Effector CD8-positive, alpha-beta T cell (primary cell): ENCODE measurements at places on chromosomes 7 and 10.

DNA sequence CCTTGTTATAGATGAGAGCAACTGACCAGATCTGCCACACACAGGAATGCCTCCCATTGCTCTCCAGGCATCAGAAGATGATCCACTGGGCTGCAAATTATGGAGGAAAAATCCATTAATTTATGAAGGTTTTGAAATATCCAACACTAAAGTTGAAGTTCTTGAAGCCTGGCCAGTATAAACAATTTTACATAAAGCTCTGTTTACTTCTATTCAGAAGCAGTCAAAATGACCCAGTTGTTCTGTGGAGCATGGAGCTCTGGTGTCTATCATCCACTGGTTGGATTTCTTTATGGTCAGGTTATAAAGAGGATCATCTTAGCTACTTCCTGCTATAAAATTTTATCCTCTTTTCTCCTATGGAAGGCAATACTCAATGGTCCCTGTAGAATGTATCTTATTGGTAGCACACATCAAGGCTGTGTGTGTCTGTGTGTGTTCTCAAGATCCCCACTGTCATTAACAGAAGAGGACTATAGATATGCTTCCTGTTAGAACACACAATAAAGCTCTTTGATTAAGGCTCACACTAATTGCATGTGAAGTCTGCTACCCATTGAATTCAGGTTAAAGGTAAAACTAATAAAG, 747.4 kb downstream of the SUGCT start:
- no peak for DNase-seq

DNA sequence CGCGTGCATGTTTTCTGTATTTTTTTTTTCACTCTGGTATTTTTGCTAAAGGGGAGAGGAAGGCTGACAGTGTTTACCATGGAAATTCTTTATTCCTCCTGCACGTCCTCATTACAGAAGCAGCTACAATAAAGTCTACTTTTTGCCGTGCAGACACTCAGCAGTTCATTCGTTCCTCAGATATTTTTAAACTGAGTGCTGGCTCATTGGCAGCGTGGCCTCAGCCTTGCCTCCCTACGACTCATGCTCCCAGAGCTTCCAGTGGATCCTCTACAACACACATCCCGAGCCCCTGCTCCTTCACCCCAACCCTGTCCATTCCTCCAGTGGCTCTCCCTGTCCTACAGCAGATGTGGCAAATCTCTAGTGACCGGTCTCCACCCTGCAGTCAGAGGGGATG, 239.2 kb upstream of the ZMIZ1 start:
- no peak for DNase-seq

DNA sequence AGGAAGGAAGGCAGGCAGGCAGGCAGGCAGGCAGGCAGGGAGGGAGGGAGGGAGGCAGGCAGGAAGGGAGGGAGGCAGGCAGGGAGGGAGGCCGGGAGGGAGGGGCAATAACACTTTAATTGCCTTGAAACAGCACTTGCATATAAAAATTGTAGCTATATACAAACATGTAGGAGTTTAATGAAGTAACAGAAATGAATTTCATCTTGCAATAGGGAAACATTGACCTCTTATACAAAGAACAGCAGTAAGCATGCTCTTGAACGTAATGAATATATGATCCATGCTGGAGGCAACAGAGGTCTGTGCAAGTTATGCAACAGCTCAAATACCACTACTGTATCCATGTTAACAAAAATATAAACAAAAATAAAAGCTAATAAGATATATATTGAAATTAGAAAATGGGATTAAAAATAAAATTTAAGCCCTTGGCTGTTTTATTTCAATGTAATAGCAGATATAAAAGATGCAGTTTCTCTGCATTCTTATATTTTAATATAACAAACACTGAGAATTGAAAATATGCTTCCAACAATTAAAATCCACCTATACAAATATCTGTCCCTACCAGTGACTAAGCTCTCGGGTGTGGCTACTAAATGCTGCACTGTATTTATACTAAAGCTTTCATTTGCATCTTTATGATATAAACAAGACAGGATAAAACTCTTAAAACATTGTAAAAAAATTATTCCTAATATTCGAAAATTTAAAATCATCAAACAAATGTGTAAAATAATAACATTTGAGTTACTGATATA, 50.3 kb downstream of the CACNA2D1 start:
- DNase-seq: no peak

DNA sequence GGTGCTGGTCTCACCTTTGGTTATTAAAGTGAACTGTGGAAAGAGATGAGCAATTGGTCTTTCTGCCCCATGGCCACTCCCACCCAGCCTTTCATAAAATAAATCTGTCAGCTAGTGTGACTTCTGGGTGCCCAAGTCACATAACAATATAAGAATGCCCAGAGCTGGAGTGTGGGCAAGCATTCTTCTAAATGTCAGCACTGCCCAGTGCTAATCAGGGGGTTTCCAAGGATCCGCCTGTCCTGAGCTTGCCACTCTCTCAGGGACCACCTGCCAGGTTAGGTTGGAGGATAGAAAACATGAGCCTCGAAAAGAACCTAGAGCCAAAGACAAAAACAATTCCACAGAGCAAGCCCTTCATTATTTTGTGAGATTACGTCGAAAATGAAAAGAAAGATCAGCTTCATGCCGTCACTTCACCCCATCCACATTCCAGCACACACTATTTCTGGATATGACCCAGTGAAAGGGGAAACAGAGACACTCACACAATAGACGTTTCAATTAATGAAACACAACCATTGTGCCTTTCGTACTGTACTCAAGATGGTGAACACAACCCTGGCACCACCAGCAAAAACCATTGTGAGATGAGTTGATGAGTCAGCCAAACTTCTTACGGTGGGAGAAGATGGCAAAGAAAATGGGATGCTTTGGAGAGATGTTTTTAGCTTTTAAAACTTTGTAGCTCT, 30.8 kb downstream of the SCRN1 start:
- no peak for DNase-seq

DNA sequence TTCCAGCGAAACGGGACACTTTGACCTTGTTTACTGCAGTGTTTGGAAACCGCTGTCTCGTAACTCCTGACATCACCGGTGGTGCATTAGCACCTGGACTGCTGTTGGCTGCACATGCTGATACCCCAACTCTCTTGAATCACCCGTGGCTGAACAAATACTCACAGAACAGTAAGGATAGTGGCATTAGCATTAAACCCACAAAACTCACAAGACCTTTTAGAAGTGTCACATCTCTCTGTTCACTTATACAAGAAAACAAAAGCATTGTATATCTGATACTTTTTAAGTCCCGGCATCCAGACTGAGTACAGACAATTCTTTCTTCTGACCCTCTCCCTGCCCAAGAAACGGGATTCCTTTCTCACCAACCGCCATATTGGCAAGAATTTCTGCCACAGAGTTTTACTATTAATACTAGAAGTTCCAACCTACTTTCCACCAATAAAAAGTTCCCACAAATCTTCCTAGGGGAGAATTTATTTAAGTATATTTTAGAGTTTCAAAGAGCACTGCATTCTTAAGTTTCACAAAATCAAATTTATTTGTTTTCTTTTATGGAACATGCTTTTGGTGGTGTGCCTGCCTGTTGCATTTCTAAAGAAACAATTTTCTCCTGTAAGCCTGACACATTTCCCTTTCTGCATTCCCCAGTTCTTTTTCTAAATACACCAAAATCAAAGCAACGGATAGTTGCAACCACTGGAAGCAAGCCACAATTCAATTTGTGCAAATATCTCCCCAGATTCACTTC, 208.4 kb upstream of the KLF14 start:
- DNase-seq: no peak

DNA sequence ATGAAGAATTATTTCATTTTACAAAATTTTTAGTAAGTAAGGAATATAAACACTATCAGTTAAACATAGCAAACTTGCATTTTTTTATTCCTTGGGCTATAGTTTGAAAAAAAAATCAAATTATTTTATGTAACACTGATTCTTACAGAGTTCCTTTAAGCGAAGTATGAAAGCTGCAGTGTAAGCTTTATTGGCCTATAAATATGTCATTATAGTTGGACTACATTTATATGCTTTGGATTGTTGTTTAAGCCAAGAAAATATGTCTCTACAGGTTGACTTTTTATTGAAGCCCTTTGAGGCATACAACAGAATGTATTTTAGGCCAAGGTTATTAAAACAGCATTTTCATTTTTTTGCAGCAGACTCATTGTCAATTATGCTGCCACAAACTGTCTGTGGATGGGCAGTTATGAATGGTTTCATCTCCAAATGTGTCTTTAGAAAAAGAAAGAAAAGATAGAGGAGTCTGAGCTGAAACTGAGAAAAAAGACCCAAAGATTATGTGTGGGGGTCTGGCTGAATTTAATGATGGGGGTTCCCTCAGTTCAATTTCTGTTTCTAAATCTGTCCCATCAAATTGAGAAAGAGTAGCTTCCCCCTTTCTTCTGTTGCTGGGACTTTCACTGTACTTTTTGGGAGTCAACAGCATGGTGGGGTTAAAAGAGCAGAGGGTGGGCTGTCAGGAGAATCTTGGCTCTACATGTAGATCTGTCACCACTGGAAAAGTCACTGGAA, 43.1 kb downstream of the ARID5B start:
- DNase-seq: no peak

GRCh38 chr7:701086-701671, 25.3 kb upstream of the DNAAF5 start:
- DNase-seq: no peak

DNA sequence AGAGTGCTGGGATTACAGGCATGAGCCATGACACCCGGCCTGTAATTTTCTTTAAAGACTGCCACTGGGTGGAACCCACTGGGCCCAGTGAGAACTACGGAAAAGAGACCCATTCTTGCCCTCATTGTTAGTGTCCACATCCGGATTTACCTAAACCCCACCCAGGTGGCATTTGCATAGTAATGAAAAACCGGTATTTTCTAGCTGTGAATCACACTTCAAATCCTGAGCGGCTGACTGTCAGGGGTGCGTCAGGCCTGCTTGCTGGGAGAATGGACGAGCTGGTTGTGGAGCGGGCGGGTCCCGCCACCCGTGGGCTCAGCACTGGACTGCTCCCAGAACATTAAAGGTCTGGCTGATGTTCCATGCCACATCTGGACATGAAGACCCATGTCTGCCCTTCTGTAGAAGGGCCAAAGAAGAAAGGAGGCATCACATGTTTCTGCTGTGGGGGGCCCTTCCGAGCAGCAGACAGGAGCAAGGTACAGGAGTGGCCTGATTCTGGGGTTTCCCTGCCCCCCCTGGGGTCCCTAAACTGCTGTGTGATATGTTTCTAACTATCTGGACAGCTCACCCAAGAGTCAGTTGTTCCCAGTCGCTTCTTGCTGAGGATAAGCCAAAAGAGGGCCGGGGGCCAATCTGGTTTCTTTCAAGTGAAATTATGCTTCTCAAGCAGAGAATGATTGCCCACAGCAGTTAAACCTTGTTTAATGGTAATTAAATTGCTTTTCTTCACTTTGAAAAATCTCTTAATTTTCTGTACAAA, 46.4 kb downstream of the KIAA1217 start:
- DNase-seq: no peak

DNA sequence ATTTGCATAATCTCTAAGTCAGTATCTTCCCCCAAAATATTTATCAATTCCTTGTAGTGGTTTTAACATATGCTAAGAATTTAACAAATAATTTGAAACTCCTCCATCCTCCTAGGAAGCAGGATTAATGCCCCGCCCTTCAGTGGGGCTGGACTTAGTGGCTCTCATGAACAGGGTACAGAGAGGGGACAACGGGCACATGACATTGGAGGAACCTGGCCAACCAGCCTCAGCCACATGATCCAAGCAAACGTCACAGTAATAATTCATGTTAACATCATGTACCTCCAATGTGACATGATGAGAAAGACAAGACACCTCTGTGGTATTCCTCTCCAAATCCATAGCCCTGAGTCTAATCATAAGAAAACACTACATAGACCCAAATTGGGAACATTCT, 50.5 kb downstream of the NUDCD3 start:
- no peak for DNase-seq

DNA sequence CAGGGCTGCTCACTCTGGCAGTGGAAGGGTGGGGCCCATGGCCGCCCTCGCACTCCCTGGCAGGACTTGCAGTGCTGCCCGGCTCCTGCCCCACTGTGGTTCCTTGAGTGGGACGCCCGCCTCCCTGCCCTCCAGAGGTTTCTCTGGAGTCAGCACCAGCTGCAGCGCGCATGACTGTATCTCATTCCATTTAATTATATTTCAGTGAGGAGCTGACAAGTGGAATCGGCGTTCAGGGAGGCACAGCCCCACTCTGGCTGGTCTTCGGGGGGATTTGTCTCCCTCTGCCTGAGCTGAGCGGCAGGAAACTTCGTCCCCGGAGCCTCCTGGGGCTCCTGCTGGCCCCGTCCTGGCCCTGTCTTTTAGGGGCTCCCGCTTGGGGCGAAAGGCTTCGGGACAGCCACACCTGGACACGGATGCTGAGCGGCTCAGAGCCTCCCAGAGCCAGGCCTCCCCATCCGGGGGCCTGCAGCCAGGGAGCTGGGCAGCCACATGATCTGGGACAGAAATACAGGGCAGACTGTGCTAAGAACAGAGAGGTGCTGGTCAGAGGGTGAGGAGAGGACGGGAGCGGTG, 75.3 kb upstream of the NKX6-2 start:
- DNase-seq: no peak

- no peak for DNase-seq
These were observed 163.4 kb downstream of the PLXDC2 start for GRCh38 chr10:19979628-19980027.

GRCh38 chr7:153588586-153588985, 463.6 kb upstream of the DPP6 start:
- no peak for DNase-seq

DNA sequence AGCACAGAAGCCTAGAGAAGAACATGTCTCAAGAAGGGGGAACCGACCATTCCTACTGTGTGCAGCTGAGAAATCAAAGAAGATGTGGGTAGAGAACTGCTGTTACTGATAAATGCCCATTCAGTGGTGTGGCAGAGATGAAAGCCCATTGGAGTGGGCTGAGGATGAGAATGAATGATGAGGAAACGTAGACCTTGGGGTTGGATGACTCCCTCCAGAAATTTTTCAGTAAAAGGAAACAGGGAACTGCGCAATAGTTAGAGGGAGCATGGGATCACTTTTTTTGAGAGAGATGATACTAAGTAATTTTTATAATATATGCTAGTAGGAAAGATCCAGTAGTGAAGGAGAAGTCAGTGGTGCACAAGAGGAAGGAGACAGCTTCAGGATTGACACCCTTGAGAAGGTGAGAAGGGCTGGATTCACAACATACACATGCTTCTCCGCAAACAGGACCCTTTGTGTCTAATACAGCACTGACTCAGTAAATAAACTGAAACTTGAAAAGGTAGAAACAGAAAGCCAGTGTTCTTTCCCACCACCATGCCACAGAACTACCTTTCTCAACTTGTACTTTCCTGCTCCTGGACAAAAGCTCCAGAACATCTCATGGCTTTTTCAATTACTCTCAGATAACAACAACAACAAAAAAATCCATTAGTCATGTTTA, 104.7 kb upstream of the IL6 start:
- DNase-seq: no peak

GRCh38 chr7:2437136-2437535, 33.7 kb downstream of the CHST12 start:
- DNase-seq: no peak

- no peak for DNase-seq
These were observed 1224.2 kb upstream of the SORCS1 start for GRCh38 chr10:108388706-108389105.
